ENCODE measurements at places on chromosomes 11 and 22.
A peak's percentile ranks its signal among the peaks of the same experiment; 100 is the strongest.

- DNase-seq = no peak
Measured at GRCh38 chr11:26201411-26201810, 130.5 kb upstream of the ANO3 start.

GRCh38 chr11:10990637-10991193, 132.9 kb upstream of the ZBED5 start:
- DNase-seq = no peak

DNA sequence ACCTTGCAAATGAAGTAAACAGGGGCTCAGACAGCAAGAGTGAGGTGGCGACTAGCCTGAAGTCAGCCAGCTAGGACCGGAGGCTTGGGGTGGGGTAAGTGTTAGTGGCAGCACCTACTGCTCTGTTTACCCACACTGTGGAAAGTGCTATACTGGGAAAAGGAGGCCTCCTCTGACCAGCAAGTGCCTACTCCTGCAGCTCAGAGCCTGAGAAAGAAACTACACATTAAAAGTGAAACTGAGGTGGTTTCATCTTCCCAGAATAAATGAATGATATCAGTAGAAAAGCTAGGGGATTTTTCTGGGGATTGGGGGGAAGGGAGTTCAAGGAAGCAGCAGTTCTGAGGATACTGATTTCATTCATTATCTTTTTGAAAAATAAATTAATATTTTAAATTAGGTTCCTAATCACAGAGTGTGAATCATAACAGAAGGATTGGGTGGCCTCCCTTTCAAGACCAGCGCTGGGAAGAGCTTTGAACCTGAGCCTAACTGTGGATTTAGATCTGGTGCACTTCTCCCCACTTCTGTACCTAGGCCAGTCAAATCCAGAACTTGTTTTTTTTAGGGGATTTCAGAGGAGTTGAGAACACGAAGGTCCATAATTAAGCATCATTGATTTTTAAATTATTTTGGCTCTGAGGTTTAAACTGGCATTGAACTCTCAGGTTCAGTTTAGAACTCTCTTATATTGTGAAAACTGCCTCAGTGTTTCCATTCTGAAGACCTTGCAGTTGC, 48.1 kb upstream of the GRAMD1B start:
- DNase-seq = no peak

DNA sequence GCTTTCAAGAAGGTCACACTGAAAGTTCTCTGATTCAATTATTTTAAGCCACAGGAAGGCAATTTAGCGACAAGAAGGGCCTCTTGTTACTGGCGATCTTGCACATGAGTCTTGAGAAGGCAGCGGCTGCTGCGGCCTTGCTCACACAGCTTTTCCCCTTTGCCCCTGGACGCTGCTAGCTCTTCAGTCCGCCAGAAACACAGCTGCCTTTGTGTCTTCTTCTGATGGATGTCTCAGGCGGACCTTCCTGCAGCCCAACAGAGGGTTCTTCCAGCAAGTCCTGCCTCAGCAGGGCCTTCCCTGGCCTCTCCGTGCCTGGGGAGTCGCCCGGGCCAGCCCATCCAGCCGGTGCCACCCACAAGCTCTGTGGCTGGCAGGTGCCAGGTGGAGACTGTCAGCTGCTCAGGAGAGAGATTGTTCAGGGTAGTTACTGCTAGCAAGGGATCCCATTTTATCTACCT, 59.4 kb downstream of the PKNOX2 start:
- DNase-seq = no peak

GRCh38 chr11:2533587-2534133, 88.9 kb downstream of the KCNQ1 start:
- no peak for DNase-seq

GRCh38 chr22:46386312-46386711, 50.8 kb downstream of the TRMU start:
- no peak for DNase-seq

DNA sequence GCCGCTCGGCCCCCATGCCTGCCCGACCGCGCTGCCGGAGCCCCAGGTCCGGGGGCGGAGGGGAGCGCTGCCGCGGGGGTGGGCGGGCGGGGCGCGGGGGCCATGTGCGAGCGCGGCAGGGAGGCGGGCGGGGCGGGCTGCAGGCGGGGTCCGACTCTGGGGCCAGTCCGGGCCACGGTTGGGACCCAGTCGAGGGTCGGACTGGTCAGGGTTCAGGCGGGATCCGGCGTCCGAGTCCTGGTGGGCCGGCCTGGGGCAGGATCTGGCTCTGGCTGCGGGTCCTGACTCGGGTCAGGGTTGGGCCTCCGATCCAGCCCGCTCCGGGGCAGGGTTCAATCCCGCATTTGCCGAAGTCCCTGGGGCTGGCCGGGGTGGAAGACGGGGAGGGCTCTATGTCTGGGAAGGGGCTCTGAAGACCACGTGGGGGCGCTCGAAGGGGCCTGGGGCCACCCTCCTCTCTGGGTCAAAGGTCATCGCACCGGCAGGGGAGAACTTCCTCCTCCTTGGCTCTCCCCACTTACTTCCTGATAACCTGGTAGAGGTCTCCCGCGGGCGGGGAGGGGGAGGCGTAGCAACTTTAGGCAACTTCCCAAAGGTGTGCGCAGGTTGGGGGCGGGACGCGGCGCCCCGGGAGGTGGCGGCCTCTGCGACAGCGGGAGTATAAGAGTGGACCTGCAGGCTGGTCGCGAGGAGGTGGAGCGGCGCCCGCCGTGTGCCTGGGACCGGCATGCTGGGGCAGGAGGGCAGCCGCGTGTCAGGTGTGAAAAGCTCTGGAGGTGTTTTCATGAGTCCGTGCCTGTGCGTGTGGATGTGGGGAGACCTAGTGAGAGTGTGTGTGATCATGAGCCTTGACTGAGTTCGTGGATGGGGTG, 603 bp downstream of the ESRRA start:
- peak; percentile 82 for DNase-seq

GRCh38 chr22:32620992-32621391, 146.4 kb downstream of the FBXO7 start:
- DNase-seq = no peak

GRCh38 chr11:47797633-47798032, 30.5 kb upstream of the FNBP4 start:
- no peak for DNase-seq

- no peak for DNase-seq
Measured at GRCh38 chr22:33007485-33007884, 50.7 kb downstream of the SYN3 start.

GRCh38 chr11:46339816-46340215, 7.4 kb upstream of the DGKZ start:
- no peak for DNase-seq

GRCh38 chr11:84247926-84248325, 961.8 kb upstream of the CCDC90B start:
- DNase-seq = no peak

- no peak for DNase-seq
Measured at GRCh38 chr22:22109693-22110466, 127.3 kb upstream of the TOP3B start.

DNA sequence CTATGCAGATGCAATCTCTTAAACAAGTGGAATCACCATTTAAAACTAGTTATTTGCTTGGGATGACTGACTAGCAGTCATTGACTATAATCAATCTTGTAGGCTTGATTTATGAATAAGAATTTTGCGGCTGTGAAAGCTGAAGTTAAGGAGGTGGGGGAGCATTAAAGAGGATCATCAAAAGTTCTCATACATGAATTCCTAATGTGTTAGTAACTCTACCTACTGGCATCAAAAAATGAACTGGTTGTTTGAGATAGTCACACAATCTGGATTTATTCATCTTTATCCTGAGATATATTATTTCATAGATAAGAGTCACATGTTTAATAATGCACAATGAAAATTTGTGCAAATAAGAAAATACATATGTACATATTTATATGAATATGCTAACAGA, 393.6 kb downstream of the LUZP2 start:
- DNase-seq = no peak

DNA sequence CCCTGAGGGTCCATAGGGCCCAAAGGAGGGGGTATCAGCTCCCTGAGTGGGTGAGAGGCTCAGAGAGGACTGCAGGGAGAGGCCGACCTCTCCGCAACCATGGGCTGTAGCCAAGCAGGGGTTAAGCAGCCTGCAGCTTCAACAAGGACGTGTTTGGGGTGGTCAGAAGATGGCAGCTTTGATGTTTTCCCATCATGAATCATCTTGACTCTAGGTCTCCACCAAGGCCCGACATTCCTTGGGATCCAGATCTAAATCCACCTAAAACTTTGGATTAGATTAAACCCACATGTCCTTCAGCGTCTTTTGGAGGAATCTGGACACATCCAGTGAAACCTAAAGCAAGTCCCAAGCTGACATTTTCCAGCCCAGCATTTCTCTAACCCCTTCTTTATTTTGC, 19.8 kb downstream of the FBLN1 start:
- DNase-seq = no peak

GRCh38 chr11:17813391-17814059, 78.9 kb downstream of the KCNC1 start:
- no peak for DNase-seq

GRCh38 chr11:6414874-6415328, 4.0 kb downstream of the APBB1 start:
- DNase-seq = no peak

DNA sequence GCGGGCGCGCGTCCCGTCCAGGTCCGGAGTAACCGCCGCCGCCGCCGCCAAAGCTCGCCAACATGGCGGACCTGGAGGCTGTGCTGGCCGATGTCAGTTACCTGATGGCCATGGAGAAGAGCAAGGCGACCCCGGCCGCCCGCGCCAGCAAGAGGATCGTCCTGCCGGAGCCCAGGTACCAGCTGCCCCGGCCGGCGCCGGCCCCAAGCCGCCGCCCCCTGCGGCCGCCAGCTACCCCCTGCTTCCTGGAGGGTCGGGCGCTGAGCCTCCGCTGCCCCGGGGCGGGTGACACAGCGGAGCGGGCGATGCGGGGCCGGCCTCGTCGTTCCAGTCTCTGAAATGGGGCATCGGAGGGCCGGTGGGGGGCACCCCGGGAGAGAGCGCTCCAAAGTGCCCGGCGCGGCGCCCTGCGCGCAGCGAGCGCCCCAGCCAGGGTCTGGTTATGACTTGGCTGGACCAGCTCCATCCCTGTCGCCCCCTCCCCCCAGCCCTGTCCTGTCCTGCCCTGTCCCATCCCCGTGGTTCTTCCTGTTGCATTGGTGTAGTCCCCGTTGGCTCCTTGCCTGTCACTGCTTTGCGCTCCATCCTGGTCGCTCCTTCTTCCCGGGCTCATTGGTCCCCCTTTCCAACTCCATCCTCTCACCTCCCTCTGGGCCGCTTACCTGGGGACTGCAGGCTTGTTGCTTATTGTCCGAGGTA, 653 bp downstream of the GRK3 start:
- DNase-seq = no peak

GRCh38 chr11:112847568-112847967, 113.7 kb upstream of the NCAM1 start:
- DNase-seq = no peak

DNA sequence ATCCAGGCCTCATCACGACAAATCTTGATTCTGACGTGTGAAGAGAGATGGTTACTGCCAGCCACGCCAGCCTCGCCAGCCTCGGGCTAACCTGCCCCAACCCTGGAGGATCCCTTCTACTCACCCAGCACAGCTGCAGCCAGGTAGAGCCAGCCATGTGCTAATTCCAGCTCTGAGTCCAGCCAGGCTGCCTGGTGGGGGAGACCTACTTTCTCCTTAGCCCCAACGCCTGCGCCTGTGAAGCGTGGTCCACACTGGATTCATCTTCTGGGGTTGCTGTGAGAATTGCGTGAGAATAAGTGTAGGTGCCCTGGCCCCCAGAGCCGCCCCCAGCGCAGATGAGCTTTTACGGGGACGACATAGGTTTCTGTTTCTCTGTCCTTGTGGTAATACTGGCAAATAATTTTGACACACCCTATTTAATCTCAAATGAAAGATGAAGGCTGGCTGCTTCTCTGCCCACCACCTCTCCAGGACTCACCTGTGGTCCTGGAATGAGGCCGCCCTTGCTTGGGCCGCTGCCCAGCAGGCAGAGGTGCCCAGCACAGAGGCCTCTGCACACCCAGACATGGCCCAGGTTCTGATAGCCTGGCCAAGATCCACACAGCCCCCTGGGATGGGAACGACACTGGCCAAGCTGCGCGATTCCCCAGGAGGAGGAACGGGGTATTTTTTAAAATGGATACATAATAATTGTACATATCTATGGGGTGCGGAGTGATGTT, 528.4 kb downstream of the TBC1D22A start:
- DNase-seq = no peak

GRCh38 chr11:133081730-133082452, 450.4 kb downstream of the OPCML start:
- no peak for DNase-seq
